ENCODE measurements at places on chromosomes 5 and 9. TPM values are rescaled to one million over a fixed set of nuclear protein-coding genes. Genes with fewer than 3 reads are reported as not detected.

Gene SARDH
- 53.7 TPM for total RNA-seq

DNA sequence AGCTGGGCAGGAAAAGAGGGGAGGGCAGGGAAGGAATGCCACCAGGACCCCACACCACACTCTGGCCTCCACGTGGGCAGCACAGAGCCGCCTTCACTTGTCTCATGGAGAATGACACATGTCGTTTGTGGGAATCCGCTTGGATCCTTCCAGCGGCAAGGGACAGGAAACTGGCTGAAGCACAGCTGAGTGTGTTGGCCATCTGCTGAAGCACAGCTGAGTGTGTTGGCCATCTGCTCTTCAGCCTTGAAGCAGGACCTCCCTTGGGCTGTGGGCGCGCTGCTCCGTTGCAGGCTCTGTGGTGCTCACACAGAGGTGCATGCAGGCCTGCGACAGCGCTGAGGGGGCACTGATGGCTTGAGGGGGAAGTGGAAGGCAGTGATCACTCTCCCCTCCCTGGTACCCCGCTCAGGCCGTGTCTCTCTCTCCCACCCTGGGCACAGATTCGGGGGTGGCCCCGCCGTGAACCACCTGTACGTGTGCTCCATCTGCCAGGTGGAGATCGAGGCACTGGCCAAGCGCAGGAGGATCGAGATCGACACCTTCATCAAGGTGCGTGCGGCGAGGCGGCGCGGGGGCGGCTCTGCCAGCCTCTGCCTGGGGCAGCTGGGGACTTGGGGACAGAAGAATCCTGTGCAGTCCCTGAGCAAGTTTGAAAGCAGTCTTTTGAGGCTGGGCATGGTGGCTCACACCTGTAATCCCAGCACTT, 40.6 kb downstream of the USP20 start:
- H3K27me3 ChIP-seq, result no peaks in the 10 kb centered on the region
- no peaks in the 10 kb centered on the region for H3K4me1 ChIP-seq
- no peak for DNase-seq
- no peak overlapping the region for H3K27ac ChIP-seq
- no peak overlapping the region for H3K4me3 ChIP-seq

DNA sequence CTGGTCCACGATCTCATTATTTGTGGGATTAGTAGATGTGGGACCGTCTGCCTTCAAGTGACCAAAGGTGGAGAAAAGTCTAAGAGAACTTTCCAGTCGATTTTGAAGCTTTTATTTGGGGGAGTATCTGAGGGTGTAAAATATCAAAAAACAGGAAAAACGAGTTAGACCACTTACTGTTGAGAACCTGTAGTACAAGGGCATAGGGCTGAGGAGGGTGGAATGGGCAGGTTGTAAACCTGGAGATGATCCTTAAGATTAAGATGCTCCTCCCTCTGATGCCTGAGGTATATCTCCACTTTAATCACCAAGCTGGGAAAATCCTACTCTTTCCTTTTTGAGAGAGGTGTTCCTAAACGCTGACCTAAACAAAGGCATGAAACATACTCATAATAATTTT, 32.0 kb upstream of the GTF2H2C start:
- DNase-seq, result no peak
- H3K4me1 ChIP-seq, result no peaks in the 10 kb centered on the region
- H3K27ac ChIP-seq, result no peak overlapping the region
- H3K27me3 ChIP-seq, result no peaks in the 10 kb centered on the region
- no peak overlapping the region for H3K4me3 ChIP-seq

DNA sequence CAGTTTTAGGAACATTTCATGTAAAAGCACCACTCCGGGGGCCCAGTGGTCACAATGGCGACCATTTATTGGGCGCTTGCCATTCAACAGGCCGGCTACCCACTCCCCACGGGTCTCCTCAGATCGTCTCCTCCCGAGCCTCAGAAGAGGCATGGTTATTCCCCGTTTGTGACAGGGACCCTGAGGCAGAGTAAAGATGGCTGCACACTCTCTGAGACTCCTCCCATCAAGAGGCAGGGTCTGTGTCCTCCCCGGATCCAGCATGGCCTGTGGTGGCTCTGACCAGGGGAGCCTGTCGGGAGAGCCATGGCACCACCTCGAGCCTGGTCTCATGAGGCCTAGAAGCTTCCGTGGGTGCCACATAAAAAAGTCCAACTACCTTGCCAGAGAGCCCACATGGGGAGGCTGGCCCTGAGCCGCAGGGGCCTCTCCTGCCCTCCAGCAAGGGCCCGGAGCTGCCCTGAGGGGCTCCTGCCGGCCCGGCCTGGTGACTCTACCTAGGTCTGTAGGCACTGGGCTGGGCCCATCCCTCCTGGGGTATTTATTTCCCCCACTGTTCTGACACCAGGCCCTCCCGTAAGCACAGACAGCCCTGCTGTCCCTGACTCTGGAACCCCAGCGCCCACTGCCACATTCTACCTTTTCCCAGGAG, 90.8 kb downstream of the VAV2 start:
- no peak overlapping the region for H3K27ac ChIP-seq
- H3K4me1 ChIP-seq, result peaks cover 9% of the 10 kb centered on the region
- no peaks in the 10 kb centered on the region for H3K27me3 ChIP-seq
- no peak for DNase-seq
